Right atrium auricular region (tissue), 2 donors: ENCODE measurements at places on chromosomes 16 and 17.

- H3K4me3 ChIP-seq: no peak overlapping the region
- H3K27me3 ChIP-seq: no peaks in the 10 kb centered on the region
- H3K36me3 ChIP-seq: no peaks in the 10 kb centered on the region
- no peaks in the 10 kb centered on the region for H3K4me1 ChIP-seq
- no peak overlapping the region for H3K27ac ChIP-seq
These were observed 13.5 kb upstream of the CACNG4 start for GRCh38 chr17:66950886-66951604.

- peaks cover 13% of the 10 kb centered on the region for H3K36me3 ChIP-seq
- H3K27me3 ChIP-seq: no peaks in the 10 kb centered on the region
- no peaks in the 10 kb centered on the region for H3K4me1 ChIP-seq
- no peak overlapping the region for H3K4me3 ChIP-seq
- no peak overlapping the region for H3K27ac ChIP-seq
These were observed 116.0 kb downstream of the MAP2K4 start for GRCh38 chr17:12136646-12137045.

DNA sequence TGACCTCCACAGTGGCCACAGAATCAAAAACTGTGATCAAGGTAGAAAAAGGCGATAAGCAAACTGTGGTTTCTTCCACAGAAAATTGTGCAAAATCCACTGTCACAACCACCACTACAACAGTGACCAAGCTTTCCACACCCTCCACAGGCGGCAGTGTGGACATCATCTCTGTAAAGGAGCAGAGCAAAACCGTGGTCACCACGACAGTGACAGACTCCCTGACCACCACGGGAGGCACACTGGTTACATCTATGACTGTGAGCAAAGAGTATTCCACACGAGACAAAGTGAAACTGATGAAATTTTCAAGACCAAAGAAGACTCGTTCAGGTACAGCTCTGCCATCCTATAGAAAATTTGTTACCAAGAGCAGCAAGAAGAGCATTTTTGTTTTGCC is 83.6 kb downstream of the C17orf58 start:
- no peak overlapping the region for H3K27ac ChIP-seq
- no peak for DNase-seq
- H3K4me1 ChIP-seq: no peaks in the 10 kb centered on the region
- no peak overlapping the region for H3K4me3 ChIP-seq
- H3K27me3 ChIP-seq: no peaks in the 10 kb centered on the region

GRCh38 chr17:45751466-45751865 is 32.7 kb upstream of the CRHR1 start:
- H3K4me1 ChIP-seq: no peaks in the 10 kb centered on the region
- DNase-seq: no peak
- no peak overlapping the region for H3K27ac ChIP-seq
- no peak overlapping the region for H3K4me3 ChIP-seq
- H3K27me3 ChIP-seq: no peaks in the 10 kb centered on the region
- H3K36me3 ChIP-seq: no peaks in the 10 kb centered on the region

DNA sequence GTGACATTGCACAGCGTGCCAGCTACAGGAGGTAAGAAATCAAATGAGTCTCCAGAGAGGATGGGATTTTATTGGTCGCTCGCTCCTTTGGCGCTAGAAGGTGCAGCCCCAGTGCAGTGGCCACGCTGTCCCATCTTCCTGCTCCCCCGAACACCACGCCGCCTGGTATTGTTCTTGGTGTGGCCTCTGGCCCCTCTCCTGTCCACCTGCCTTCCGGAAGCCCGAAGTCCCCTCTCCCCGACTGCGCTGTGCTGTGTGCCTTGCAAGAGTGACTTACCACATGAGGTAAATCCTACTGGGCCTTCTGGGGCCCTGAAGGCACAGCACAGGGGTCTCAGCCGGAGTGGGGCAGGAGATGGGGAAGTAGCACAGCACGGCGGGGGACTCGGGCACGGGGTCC is 58.2 kb downstream of the MARCHF10 start:
- H3K27ac ChIP-seq: no peak overlapping the region
- no peaks in the 10 kb centered on the region for H3K4me1 ChIP-seq
- H3K36me3 ChIP-seq: no peaks in the 10 kb centered on the region
- no peak for DNase-seq
- no peaks in the 10 kb centered on the region for H3K27me3 ChIP-seq

GRCh38 chr17:29010586-29010985 is 4.8 kb upstream of the SEZ6 start:
- peaks cover 4% of the 10 kb centered on the region for H3K4me1 ChIP-seq
- H3K4me3 ChIP-seq: no peak overlapping the region
- no peaks in the 10 kb centered on the region for H3K36me3 ChIP-seq

DNA sequence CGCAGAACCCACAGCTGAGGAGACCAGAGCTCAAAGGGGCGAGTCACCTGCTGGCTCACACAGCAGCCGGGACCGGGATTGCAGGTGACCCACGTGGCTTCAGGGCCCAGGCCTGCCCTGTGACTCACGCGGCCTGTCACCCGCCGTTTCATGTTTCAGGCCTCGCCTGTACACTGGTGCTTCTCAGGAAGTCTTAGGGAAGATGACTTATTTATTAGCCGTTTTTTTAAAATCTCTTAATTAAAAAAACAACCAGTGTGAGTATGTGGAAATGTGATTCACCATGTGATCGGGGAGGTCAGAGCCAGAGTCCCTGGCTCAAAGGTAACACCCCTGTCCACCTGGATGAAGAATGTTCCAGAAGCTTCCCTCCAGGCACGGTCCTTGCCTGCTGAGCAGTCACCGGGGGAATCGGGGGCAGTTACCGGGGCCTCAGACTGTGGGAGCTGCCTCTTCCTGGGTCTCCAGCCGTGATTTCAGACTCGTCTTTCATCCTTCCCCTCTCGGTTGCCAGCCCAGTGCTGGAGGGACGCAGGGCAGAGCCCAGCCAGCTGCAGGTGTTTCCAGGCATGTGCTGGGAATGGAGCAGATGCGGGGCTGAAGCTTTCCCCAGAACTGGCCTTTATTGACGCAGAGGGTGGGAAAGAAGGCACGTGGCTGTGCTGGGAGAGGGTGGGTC is 49.3 kb downstream of the CMIP start:
- H3K27ac ChIP-seq: peak overlapping the region; percentile 64
- H3K4me1 ChIP-seq: no peaks in the 10 kb centered on the region
- no peak for DNase-seq
- no peaks in the 10 kb centered on the region for H3K36me3 ChIP-seq

DNA sequence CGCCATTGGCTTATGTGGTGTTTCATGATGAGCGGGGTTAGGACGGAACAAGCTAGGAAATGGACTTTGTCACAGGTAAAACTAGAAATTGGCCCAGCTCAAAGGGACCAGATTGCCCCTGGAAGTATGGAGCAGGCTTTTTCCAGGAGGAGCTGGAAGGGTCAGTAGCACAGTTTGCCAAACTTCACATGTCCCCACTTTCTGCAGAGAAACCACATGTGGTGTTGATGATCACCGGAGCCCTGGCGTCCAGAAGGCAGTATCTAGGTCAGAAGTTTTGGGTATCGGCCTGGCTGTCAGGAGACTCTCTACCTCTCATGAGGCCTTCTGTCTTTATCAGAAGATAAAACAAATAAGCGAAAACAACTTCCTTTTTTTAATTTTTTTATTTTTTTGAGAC is 248.5 kb downstream of the SOX9 start:
- no peak overlapping the region for H3K27ac ChIP-seq
- no peaks in the 10 kb centered on the region for H3K27me3 ChIP-seq
- H3K4me1 ChIP-seq: no peaks in the 10 kb centered on the region
- no peak for DNase-seq

DNA sequence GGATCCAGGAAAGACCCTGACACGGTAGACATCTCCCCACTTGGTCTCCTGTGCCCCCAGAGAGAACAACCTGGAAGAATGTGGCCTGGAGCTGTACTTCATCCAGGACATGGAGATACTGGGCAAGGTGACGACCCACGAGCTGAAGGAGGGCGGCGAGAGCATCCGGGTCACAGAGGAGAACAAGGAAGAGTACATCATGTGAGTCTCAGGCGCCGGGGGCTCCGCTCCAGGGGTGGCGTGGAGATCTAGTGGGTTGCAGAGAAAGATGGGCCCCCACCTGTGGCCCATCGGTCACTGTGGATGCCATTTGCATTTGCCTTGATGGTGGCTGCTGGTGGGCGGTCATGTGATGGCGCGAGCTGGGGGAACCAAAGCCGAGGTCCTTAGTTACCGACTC is 14.9 kb upstream of the CLEC18A start:
- no peaks in the 10 kb centered on the region for H3K4me1 ChIP-seq
- no peak overlapping the region for H3K27ac ChIP-seq
- DNase-seq: no peak
- H3K4me3 ChIP-seq: no peak overlapping the region
- no peaks in the 10 kb centered on the region for H3K27me3 ChIP-seq

DNA sequence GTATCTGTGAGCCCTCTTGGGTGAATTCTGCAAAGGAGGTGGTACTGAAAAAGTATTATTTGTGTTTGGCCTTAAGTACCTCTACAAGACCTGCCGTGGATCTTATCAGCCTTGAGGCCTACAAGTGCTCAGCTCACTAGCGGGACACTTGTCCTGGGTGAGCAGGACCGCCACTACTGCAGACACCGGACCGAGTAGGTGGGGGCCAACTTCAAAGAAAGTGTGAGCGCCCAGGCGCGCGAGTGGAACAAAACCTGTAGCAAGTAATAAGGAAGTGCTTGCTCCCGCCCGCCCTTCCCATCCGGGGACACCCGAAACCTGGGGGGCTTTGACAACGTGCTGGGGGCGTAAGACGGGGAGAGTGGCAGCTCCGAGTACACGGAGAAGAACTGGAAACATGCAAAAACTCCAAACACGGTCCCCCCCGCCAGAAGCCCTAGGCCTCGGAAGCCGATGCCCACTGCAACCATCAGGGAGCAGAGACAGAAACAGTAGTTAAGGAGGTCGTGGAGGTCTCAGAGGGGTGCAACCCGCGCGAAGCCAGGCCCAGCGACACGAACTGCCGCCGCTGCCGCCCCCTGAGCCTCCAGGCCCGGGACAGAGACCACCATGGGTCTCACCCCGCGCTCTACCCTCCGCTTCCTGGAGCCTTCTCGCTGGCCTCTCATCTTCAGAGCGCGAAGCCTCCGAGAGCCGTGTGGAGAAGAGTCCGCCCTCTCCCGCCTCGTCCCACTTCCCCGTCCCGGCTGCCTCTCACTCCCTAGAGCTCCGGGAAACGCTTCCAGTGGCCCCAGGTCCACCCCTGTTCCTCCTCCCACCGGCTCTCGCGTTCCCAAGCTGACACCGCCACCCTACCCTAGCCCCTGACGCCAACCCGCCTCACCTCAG is 537 bp downstream of the CNOT1 start:
- H3K27ac ChIP-seq: peak overlapping the region; percentile 95
- peak; percentile 74 for DNase-seq

DNA sequence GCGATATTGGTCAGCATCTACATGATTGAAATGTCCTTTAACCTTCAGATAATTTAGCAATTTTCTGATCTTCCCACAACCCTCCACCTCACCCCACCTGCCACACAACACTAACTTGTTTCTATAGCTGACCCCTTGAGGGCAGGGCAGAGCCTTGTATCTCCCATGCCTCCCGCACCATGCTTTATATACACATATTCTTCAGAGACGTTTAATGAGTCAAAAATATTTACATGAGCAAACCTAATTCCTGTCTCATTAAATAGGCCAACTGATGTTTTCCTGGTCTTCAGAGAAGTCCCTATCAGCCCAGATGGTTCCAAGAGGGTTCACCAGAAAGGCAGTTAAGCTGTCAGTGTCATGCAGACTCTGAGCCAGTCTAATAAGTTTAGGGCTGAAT is 6.6 kb upstream of the DHRS7C start:
- H3K27ac ChIP-seq: peak overlapping the region; percentile 79
- no peaks in the 10 kb centered on the region for H3K36me3 ChIP-seq
- no peak overlapping the region for H3K4me3 ChIP-seq
- no peak for DNase-seq
- H3K4me1 ChIP-seq: peaks cover 11% of the 10 kb centered on the region

- no peak overlapping the region for H3K27ac ChIP-seq
- peak; percentile 96 for DNase-seq
- H3K4me1 ChIP-seq: peaks cover 8% of the 10 kb centered on the region
- peak overlapping the region; percentile 21 for H3K4me3 ChIP-seq
- peaks cover 24% of the 10 kb centered on the region for H3K36me3 ChIP-seq
These were observed 15.4 kb downstream of the FLYWCH1 start for GRCh38 chr16:2927010-2927646.

GRCh38 chr17:4167786-4168185 is 24.8 kb downstream of the CYB5D2 start:
- H3K4me3 ChIP-seq: no peak overlapping the region
- no peak overlapping the region for H3K27ac ChIP-seq
- H3K27me3 ChIP-seq: no peaks in the 10 kb centered on the region

GRCh38 chr17:51434434-51435170 is 174.3 kb downstream of the UTP18 start:
- no peak overlapping the region for H3K27ac ChIP-seq
- DNase-seq: no peak
- no peak overlapping the region for H3K4me3 ChIP-seq

DNA sequence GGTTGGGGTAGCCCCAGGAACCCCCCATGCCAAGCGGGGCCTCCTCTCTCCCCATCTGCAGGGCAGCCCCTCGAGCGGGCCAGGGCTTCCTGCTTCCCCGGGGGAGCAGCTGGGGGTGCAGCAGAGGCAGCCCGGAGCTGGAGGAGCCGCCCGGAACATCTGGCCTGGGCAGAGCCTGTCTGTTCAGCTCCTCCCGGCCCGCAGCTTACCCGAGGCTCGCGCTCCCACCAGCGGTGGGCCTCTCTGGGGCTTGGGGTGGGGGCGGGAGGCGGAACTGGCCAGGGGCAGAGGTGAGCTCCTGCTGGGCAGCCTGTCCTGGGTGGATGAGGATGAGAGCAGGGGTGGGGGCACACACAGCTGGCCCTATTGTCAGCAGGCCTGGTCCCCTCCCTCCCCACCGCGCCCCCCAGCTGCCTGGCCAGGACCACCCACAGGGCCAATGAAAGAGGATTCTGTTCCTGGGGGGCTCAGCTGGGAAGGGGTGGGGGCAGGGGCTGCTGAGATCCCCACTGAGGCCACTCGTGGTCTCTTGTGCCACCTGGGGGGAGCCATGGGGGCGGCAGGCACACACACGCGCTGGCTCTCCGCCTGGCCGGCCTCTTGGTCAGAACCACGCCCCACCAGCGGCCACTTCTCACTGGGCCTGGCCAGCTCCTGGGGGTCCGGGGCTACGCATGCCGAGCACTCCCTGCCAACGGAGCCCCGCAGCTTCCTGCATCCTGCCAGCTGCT is 34.7 kb downstream of the BAHCC1 start:
- peaks cover 64% of the 10 kb centered on the region for H3K4me1 ChIP-seq
- no peak for DNase-seq
- no peaks in the 10 kb centered on the region for H3K36me3 ChIP-seq
- no peak overlapping the region for H3K27ac ChIP-seq
- H3K27me3 ChIP-seq: no peaks in the 10 kb centered on the region

DNA sequence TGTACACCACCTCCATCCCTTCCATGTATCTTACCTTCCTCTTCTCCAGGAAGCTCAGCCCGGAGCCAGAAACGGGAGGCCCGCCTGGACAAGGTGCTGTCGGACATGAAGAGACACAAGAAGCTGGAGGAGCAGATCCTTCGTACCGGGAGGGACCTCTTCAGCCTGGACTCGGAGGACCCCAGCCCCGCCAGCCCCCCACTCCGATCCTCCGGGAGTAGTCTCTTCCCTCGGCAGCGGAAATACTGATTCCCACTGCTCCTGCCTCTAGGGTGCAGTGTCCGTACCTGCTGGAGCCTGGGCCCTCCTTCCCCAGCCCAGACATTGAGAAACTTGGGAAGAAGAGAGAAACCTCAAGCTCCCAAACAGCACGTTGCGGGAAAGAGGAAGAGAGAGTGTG is 756 bp upstream of the MVP start:
- H3K36me3 ChIP-seq: peaks cover 10% of the 10 kb centered on the region
- no peaks in the 10 kb centered on the region for H3K27me3 ChIP-seq
- no peak overlapping the region for H3K27ac ChIP-seq
- no peak overlapping the region for H3K4me3 ChIP-seq
